ENCODE measurements at places on chromosomes 11 and 22. TPM values are rescaled to one million over a fixed set of nuclear protein-coding genes. Genes with fewer than 3 reads are reported as not detected.

GRAP2 gene
- total RNA-seq = 4.9 TPM

OR52M1 gene
- total RNA-seq = not detected

VPREB3 gene
- total RNA-seq = not detected

CABP7 gene
- total RNA-seq = 0.98 TPM

FADS2 gene
- total RNA-seq = 93.2 TPM

MRGPRE gene
- not detected for total RNA-seq

All from temporal lobe (tissue), 4 donors.